ENCODE measurements at places on chromosomes 7 and 10.

DNA sequence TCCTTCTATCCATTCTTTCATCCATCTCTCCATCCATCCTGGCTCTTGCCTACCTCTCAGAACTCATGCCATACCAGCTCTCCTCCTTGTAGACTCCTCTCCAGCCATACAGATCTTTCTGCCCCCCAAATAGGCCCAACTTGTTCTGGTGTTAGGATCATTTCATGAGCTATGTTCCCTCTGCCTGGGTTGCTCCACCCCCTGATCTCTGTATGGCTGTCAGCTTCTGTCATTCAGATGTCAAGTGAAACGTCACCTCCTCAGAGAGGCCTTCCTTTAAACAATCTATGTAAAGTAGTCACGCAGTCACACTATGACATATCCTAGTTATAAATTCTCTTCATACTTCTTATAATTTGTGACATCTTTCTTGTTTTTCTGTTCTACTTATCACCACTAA is 42.3 kb upstream of the PNLIPRP3 start:
- H3K27me3 ChIP-seq, result peaks cover 3% of the 10 kb centered on the region
- no peak overlapping the region for H3K27ac ChIP-seq
- DNase-seq, result no peak
- no peak overlapping the region for H3K4me3 ChIP-seq
- no peaks in the 10 kb centered on the region for H3K36me3 ChIP-seq

- peaks cover 24% of the 10 kb centered on the region for H3K27me3 ChIP-seq
- no peak overlapping the region for H3K4me3 ChIP-seq
- DNase-seq, result peak; percentile 55
- peaks cover 20% of the 10 kb centered on the region for H3K36me3 ChIP-seq
These were observed 28.3 kb downstream of the WDR86 start for GRCh38 chr7:151381348-151382078.

DNA sequence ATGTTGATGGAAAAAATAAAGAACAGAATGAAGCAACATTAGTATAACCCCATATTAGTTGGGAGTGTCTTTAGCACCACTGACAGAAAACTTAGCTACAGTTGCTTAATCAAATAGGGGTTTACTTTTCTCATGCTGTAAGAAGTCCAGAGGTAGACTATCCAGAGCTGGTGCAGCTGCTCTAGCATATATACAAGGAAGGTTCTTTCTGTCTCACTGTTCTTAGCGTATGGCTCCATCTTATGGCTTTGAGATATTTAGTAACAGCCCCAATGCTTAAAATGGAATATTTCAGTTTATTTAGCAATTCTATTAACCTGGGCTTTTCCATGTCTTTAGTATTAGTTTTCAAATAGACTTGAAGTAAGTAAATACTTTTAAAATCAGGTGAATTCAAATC is 15.2 kb upstream of the WNT2 start:
- H3K4me3 ChIP-seq, result no peak overlapping the region
- H3K27ac ChIP-seq, result no peak overlapping the region
- no peaks in the 10 kb centered on the region for H3K27me3 ChIP-seq
- H3K36me3 ChIP-seq, result no peaks in the 10 kb centered on the region

- no peak for DNase-seq
- no peaks in the 10 kb centered on the region for H3K36me3 ChIP-seq
These were observed 214.4 kb upstream of the CELF2 start for GRCh38 chr10:10803278-10803677.
